ENCODE measurements at places on chromosomes 12 and 14.

DNA sequence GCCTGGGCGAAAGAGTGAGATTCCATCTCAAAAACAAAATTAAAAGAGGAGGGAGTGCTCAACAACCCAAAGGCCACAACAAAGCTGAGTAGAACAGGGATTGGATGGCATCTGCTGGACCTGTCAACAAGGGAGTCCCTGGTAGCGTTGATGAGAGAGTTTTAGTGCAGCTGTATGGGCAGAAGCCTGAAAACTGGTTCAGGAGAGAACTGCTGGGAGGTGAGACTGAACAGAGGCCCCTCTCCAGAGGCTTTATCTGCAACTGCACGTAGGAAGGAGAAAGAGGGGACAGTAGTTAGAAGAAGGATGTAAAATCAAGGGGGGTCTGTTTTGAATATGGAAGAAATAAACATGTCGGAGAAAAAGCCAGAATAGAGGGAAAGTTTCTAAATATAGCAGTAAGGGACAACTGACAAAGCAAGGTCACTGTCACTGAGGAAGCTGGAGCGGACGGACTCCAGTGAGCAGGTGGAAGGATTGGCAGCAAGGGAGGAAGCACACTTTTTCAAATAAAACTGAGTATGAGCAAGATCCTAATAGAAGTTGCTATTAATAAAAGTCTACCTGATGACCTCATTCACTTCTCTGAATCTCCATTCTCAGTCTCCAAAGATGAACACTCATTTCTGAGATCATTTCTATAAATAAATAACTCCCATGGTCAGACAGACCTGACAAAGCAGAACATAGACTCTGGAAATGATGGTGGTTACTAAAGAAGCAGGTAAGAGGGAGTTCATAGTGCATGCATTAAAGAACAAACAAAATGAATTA is 11.8 kb upstream of the ATF1 start:
- DNase-seq, result no peak

DNA sequence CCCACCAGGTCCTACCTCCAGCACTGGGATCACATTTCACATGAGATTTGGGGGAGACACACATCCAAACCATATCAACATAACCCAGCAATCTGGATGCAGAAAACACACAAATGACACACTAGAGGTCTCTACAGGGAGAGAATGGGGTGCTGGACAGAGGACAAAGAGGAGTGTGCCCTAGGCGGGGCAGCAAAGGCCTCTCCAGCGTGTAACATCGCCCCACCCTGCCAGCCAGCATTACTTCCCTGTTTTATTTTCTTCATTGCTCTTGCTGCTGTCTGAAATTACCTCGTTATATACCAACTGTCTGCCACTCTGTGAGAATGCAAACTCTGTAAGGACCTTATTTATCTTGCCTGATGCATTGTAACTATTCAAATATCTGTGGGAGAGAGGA is 61.1 kb downstream of the RIMBP2 start:
- DNase-seq, result no peak

- DNase-seq, result peak; percentile 31
These were observed 21.6 kb upstream of the HNF1A start for GRCh38 chr12:120956579-120957300.

DNA sequence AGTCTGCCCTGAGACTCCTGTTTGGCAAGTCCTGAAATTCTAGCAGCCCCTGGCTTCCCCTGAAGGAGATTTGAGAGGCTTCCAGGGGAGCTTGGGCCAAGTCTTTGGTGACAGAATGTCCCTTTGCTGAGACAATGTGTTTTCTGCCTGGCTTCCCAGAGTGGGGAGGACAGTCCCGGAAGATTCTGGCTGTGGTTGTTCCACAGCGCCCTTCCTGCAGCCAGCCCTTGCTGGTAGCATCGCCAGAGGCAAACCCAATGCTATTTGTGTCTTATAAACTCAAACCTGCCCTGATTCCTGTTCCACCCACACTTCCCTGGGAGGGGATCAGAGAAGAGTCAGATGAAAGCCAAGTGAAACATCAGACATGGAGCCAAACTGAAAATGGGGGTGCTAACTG is 56.4 kb upstream of the OAS1 start:
- DNase-seq, result no peak

GRCh38 chr14:24051789-24052655 is at the start of gene CARMIL3:
TSS of gene CARMIL3 (plus strand) at chr14:24052009. CDS start at chr14:24052154, 145 bp downstream.
- DNase-seq, result peak; percentile 62

DNA sequence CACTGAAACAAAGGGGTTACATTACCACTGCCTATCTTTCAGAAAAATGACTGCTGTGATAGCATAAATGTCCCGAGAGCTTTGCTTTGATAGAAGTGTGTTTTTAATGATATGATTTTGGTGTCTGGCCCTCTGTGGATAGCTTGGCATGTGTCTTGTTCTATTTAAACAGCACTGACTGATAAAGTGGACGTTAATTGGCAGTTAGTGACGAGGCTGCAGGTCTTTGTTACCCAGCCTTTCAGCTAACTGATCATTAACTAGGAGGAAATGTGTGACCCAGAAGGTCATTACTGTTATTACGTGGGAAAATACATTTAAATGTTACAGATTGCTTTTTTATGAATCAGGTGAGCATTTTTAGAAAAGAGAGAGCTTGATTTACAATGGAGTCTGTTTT is 428.3 kb downstream of the DIO2 start:
- DNase-seq, result no peak

- DNase-seq, result no peak
These were observed 62.2 kb upstream of the CAPRIN2 start for GRCh38 chr12:30816742-30817465.

DNA sequence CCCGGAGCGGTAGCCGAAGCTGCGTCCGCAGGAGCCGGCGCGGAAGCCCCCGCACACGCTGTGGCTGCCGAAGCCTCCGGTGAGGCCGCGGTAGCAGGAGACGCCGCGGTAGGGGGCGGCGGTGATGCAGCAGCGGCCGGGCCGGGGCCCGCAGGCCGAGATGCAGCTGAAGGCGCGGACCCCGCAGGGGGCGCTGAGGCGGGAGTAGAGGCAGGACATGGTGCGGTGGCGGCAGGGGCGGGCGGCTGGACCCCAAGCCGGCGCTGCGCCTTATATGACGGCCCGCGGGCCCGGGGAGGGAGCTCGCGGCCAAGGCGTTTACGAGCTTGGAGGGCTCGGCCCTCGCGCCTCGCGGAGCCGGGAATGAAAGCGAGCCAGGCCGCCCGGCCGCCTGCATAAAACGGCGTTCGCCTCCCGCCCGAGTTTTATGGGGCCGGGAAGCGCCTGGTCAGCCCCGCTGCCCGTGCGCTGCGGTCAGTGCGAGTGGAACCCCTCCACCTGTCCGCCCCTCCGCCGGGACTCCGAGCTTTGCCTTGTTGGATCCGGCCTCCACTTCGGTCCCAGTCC is 16.0 kb upstream of the KRT86 start:
- DNase-seq, result peak; percentile 41

GRCh38 chr12:54133772-54134375 is 54.9 kb downstream of the SMUG1 start:
- DNase-seq, result no peak

- DNase-seq, result no peak
These were observed 63.0 kb downstream of the SLC25A47 start for GRCh38 chr14:100386121-100386520.

DNA sequence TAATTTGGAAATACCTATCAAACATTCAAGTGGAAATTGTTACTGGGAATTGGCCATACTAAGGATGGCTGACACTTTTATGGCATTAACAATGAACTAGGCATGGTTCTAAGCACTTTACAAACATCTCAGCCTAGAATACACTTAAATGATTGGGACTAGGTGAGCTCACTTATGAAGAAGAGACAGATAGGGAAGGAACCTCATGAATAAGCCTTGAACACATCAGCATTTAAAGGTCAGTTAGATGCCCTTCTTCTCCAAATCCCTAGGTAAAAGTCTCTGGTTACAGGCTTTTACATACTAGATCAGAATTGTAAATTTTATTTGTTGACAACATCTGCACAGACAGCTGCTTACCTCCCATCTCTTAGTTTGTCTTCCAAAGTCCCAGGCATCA is 488.6 kb downstream of the RMST start:
- DNase-seq, result no peak

DNA sequence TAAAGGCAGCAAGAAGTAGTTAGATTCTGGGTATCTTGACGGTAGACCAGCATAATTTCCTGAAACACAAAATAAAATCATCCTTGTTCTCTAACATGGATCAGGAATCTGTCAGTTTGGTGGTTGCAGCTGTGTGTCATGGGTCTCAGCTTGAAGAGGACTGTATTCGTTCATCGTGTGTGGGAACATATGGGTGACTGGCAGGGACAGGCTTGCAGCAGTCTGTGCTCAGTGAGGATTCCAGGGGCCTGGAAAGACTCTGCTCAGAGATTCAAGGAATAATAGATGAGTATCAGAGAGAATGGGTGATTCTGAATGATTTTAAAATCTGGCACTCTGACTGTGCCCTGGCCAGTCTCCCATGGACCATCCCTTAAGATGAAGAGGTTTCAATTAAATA is 421.6 kb downstream of the APAF1 start:
- DNase-seq, result no peak

- DNase-seq, result no peak
These were observed 18.9 kb upstream of the CEBPE start for GRCh38 chr14:23137813-23138535.

- no peak for DNase-seq
These were observed 90.3 kb downstream of the PAX9 start for GRCh38 chr14:36751920-36752319.

DNA sequence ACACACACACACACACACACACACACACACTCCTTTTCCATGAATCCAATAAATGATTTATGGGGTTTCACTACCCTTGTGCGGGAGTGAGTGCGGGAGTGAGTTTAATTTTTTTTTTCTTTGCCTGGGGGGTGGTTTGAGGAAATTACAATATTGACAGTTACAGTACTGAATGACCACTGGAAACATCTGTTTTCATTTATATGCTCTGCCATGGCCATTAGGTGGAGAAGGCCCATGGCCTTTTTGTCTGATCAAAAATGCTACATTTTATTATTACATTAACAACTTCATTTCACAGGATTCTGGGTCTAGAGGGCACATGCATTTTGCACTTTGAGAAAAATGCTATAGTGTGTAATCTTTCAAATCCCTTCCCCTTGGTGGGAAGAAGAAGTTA is 5.9 kb downstream of the TBX3 start:
- DNase-seq, result no peak

- DNase-seq, result no peak
These were observed 70.5 kb upstream of the FLRT2 start for GRCh38 chr14:85459361-85460000.

DNA sequence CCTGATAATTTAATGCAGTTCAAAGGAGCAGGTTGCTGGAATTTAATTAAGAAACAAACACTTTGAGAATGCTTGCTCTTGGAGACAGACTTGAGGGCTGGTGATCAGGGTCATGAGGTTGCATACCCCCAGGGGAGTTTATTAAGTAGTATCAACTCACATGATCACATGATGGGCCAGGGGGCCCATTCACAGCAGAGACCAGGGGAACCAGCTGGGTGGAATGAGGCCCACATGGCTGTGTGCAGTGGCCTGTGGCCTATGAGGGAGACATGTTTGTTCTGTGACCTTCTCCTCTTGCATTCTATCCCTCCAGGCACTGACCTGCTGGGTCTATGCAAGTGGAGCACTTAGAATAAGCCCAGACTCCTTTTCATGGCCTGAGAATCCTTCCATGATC is 266.6 kb upstream of the PWP1 start:
- no peak for DNase-seq

GRCh38 chr12:2221030-2221621 is 168.3 kb downstream of the CACNA1C start:
- no peak for DNase-seq

DNA sequence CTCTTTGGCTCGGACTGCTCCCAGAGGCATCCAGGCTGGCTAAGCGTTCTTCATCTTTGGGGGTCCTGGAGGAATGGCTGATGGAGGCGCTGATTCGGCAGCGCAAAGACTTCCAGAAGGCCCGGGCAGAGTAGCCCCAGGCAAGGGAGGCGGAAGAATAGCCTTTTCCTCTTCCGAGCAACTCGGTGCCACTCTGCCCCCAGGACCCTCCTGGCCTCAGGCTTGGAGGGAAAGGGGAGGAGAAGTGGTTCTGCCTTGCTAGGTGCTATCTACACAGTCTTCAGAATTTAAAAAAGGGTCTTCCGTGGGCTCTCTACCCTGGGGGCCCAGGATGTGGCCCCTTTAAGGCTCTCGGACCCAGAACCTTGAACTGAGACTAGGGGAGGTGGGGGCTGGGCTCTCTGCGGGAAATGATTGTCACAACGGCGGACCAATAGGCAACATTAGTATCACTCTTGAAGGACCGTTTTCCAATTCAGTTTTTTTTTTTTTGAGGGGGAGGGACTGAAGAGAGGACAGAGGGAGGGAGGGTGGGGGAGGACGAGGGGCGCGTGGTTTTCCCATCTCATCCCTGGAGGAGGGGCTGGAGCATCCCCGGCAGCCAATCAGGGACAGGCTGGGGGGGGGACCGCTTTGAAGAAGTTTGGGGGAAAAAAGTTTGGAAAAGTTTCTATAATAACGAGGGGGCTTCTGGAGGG is at the start of gene NFATC4:
TSS of gene NFATC4 (plus strand) at position 671 of the 698 bp plus-strand sequence. CDS start 157 bp downstream, outside the sequence.
- DNase-seq, result peak; percentile 69

GRCh38 chr14:94027566-94028449 is 1.7 kb downstream of the OTUB2 start:
- no peak for DNase-seq

- DNase-seq, result no peak
These were observed 1891.0 kb upstream of the FLRT2 start for GRCh38 chr14:83638748-83639504.

- DNase-seq, result no peak
These were observed 23.1 kb upstream of the HNF1A start for GRCh38 chr12:120955232-120955631.

DNA sequence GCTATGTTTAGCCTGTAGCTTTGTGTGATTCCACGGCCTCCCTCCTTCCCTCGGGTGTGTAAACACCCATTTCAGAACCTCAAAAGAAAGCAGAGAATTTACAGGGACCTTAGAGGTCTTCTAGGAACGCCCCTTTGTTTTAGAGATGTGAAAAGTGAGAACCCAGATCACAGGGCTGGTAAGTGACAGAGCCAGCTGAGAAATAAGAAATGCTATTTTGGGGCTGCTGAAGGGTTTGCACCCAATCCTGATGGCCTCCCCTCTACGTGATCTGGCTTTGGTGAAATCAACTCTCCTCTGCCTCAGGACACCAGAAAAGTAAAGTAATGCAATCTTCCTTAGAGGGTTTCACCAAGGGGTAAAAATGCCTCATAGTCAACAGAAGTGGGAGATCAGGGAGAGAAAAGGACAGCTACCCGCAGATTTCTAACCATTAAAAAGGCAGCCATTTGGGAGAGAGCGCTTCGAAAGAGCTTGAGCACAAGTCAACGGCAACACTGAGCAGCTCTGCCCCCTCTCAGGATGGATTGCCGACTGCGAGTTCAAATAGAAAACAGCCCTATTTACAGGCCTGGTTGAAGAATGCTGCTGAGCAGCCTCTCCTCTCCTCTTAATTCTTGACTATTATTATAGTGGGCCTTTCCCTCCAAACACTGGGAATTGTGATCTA is 78.5 kb upstream of the RASSF3 start:
- DNase-seq, result no peak

DNA sequence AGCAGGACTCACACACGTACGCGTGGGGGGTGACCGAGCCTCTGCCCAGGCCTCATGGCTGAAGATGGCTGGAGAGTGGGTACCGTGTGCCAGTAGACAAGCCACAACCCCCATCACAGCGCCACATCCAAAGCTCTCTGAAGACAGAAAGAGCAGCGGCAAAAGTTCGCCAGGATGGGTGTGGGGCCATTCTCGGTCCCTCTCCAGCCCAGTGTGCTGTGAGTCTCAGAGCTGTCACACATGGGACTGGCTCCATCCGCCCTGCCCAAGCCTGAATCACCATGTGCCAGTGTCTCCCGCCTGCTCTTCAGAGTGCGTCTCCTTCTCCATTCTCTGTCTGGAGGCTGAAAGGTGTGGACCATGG is 5.7 kb downstream of the TMEM179 start:
- DNase-seq, result no peak

- DNase-seq, result peak; percentile 46
These were observed 58.3 kb upstream of the LTA4H start for GRCh38 chr12:96093543-96094196.
